ENCODE measurements at places on chromosomes 7 and 10.

DNA sequence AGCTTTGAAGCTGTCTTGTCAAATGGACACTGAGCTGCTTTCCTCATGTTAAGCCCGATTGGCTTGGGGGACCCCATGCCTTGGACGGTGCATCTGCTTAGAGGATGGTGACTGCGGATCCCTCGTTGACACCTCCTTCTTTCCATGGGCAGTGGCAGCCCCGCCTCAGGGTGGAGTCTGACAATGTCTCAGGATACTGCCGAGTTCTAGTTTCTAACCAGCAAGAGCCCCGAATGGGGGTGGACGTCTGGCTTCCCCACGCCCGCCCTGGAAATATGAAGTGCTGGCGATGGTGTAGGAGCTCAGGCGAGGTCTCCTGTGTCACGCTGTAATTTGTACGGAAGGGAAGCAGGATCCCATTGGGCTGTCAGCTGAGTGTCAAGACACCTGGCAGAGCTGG lies 106.2 kb upstream of the CTBP2 start:
- no peak for DNase-seq

GRCh38 chr7:39949971-39950472 lies at the start of gene CDK13:
Gene CDK13 (plus strand): TSS chr7:39950256. CDS start chr7:39950642, 386 bp downstream.
- DNase-seq: peak; percentile 69

GRCh38 chr7:148615085-148615730 lies 24.6 kb downstream of the C7orf33 start:
- no peak for DNase-seq

- no peak for DNase-seq
Measured at GRCh38 chr10:132713421-132714095, 72.4 kb downstream of the NKX6-2 start.

GRCh38 chr10:69902835-69903535 lies 101.3 kb downstream of the COL13A1 start:
- no peak for DNase-seq

DNA sequence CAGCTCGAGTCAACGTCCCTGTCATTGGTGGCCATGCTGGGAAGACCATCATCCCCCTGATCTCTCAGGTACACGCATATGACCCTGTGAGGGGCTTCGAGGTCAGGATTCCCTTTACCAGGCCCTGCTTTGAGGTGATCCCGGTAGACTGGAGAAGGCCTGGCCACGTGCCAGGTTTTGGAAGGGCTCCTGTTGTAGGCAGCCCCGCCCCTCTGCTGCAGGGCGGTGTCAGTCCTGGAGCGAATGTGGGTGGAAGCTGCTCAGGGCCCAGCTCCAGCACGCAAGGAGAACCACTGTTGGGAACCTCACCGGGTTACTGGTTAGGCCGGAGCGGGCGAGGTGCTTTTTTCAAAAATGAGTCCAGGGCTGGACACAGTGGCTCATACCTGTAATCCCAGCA lies 15.6 kb downstream of the MDH2 start:
- no peak for DNase-seq

DNA sequence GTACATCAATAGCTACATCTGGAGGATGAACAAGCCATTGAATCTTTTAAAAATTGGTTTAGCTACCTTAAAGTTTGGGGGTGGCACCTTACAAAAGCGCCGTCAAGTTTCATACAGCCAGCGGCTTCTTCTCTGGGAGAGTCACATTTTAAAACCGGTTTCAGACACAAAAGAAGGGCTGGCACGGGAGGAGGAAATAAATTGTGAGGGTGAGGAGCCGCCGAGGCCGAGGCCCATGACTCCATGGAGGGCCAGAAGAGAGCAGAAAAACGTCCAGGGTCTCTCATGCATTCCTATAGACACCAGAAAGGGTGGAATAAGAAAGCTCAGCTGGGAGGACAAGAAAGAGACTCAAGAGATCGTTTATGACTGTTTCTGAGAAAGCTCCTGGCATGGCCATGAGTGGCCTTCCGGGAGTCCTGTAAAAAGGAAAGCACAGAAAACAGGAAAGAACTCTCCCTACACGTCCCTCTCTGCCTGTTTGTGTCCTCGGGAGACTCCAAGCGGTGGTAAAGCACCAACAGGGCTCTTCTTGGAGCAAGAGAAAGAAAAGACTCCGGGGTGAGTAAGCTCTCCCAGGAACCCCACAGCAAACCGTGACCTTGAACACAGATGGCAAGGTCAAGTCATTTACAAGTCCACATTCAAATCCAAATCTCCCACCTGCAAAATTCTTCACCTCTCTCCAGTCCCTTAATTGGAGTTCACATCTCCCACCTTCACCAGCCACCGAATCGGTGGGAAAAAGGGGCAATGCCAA lies 1.8 kb downstream of the FRAT2 start:
- DNase-seq: no peak
